GM23248 (cell line): ENCODE measurements at places on chromosomes 2 and 18. TPM values are rescaled to one million over a fixed set of nuclear protein-coding genes. Genes with fewer than 3 reads are reported as not detected.

- H3K27me3 ChIP-seq, result no peaks in the 10 kb centered on the region
- no peak overlapping the region for H3K27ac ChIP-seq
- no peaks in the 10 kb centered on the region for H3K36me3 ChIP-seq
- no peak overlapping the region for H3K4me3 ChIP-seq
- DNase-seq, result peak; percentile 29
- peaks cover 27% of the 10 kb centered on the region for H3K4me1 ChIP-seq
Observed at GRCh38 chr2:180324182-180324581, 317.1 kb upstream of the CWC22 start.

DNA sequence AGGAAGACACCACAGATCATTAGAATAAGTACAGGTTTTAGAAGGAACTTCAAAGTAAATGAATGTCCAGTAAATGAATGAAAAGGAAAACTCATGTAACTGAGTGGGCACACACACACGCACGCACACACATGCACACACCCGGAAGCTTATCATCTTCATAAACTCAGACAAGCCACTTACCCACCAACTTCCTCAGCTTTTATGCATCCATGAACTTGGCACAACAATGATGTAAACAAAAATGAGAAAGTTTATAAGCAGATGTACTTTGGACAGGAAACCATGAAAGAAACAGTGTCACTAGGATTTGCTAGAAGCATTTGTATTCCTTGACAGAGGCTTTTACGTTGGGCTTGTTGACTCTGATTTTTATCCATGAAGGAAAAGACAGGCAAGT, 23.2 kb downstream of the RNF152 start:
- H3K4me1 ChIP-seq, result peaks cover 8% of the 10 kb centered on the region
- no peak overlapping the region for H3K4me3 ChIP-seq
- no peak overlapping the region for H3K27ac ChIP-seq
- no peaks in the 10 kb centered on the region for H3K27me3 ChIP-seq
- DNase-seq, result no peak
- H3K36me3 ChIP-seq, result no peaks in the 10 kb centered on the region

DNA sequence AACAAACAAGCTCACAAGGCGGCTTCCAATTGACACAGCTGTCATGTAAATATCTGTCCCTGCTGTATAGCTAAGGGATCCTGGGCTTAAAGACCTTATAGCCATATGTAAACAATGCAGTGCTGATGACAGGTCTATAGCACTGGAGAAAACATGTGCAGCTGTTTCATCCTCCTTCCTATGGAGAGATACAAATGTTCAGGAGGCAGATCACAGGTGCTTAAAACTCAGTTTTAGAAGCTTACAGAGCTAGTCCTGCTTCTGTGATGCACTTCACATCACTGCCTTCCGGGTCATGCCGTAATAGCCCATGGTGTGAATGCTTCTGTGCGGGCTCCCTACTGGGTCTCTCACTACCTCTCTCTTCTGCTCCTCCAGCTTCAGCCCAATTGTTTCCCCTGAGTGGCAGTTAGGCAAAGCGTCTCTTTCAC, 262.4 kb upstream of the CHST9 start:
- no peaks in the 10 kb centered on the region for H3K27me3 ChIP-seq
- H3K4me1 ChIP-seq, result no peaks in the 10 kb centered on the region
- H3K27ac ChIP-seq, result no peak overlapping the region
- H3K4me3 ChIP-seq, result no peak overlapping the region
- DNase-seq, result no peak

- peaks cover 23% of the 10 kb centered on the region for H3K27me3 ChIP-seq
- H3K27ac ChIP-seq, result no peak overlapping the region
- H3K4me3 ChIP-seq, result no peak overlapping the region
- DNase-seq, result no peak
- no peaks in the 10 kb centered on the region for H3K36me3 ChIP-seq
- H3K4me1 ChIP-seq, result no peaks in the 10 kb centered on the region
Observed at GRCh38 chr2:70397186-70397585, 95.3 kb upstream of the FAM136A start.

GRCh38 chr2:112642966-112643365, 2.8 kb upstream of the SLC20A1 start:
- H3K27ac ChIP-seq, result peak overlapping the region; percentile 20
- peaks cover 13% of the 10 kb centered on the region for H3K36me3 ChIP-seq
- peaks cover 61% of the 10 kb centered on the region for H3K4me1 ChIP-seq
- H3K4me3 ChIP-seq, result no peak overlapping the region

GRCh38 chr18:75588412-75588811, 160.9 kb upstream of the SMIM21 start:
- no peaks in the 10 kb centered on the region for H3K36me3 ChIP-seq
- no peak overlapping the region for H3K27ac ChIP-seq
- no peak for DNase-seq
- H3K4me3 ChIP-seq, result no peak overlapping the region
- no peaks in the 10 kb centered on the region; the same call in 1 of the 2 replicates for H3K27me3 ChIP-seq

DNA sequence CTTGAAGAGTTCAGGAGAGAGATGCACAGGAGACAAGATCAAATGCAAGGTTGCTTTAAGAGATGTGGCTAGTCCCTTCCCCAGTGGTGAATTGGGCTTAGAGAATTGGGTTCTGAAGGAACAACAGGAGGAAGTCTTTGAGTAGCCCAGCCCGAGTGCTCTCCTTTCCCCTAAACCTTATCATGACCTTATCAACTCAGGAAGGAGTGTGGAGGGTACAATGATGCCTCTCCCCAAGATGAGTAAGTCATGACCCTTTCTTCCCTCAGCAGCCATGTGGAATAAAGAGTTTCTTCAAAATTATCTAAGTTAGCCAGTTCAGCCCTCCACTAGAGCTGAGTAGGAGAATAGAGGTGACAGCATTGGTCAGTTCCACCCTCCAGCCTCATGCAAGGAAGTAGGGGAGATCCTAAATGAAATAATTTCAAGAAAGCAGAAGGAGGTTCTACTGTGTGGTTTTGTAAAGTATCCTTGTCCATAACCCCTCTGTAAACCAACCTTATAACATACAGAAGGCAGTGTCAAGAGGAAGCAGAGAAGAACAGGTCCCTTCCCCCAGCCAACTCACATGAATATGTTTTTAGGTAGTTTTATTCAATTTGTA, 88.4 kb downstream of the ARHGAP15 start:
- H3K27me3 ChIP-seq, result peaks cover 10% of the 10 kb centered on the region
- H3K36me3 ChIP-seq, result no peaks in the 10 kb centered on the region
- no peaks in the 10 kb centered on the region for H3K4me1 ChIP-seq

- H3K27me3 ChIP-seq, result no peaks in the 10 kb centered on the region
- peaks cover 17% of the 10 kb centered on the region for H3K4me1 ChIP-seq
- H3K27ac ChIP-seq, result no peak overlapping the region
- no peak for DNase-seq
Observed at GRCh38 chr2:197381641-197382040, 53.2 kb downstream of the SF3B1 start.

DNA sequence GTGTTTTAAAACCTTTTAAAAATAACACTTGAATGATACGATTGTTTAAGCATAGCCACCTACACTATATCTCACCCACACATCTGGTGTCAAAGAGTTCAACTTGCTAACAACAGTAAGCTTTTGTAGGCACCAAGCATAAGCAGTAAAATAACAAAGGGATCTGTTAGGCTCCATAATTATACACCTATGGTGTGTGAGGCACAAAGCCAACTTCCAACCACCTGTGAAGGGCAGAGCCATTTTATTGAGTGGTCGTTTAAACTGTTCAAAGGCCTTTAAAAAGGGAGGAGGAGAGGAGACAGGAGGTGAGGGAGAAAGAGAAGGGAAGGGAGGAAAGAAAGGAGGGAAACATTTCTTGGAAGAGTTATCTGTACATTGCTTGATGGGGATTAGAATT, 27.9 kb downstream of the NEMP2 start:
- H3K27ac ChIP-seq, result no peak overlapping the region
- DNase-seq, result no peak
- no peak overlapping the region for H3K4me3 ChIP-seq
- peaks cover 4% of the 10 kb centered on the region; the same call in 1 of the 2 replicates for H3K4me1 ChIP-seq

DNA sequence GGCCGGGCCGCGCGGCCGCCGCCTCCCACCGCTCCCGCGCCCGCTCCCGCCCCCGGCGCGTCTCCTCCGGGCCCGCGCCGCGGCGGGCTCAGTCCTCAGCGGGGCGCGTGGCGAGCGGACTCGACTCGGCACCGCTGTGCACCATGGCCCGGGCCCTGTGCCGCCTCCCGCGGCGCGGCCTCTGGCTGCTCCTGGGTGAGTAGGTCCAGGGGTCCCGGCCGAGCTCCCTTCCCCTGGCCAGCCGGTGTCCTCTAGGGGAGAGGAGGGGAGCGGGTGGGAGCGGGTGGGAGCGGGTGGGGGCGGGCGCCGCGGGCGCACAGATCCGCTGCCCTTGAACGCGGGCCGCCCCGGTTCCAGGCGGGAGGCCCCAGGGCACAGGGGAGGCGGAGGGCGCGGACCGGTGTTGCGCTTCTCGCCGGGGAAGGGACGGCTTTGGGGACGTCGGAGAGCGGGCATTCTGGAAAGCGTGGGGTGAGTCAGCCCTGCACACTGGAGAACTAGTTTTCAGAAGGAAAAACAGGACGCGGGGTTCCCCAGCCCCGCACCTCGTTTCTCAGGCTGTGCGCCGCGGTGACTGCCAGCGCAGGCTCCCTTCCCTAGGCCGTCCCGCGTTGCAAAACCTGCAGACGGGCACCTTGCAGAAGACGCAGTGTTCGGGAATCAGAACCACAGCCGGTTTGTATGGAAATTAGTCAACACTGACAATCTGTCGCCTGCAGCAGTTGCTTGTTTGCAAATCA, at the start of gene RAMP1:
TSS of gene RAMP1 (plus strand) at position 91 of the 740 bp plus-strand sequence. CDS start at position 144, 53 bp downstream.
- H3K4me3 ChIP-seq, result peak within 1 kb of the TSS; percentile 48
- peak; percentile 66 for DNase-seq
- H3K4me1 ChIP-seq, result peaks cover 21% of the 10 kb centered on the region

DNA sequence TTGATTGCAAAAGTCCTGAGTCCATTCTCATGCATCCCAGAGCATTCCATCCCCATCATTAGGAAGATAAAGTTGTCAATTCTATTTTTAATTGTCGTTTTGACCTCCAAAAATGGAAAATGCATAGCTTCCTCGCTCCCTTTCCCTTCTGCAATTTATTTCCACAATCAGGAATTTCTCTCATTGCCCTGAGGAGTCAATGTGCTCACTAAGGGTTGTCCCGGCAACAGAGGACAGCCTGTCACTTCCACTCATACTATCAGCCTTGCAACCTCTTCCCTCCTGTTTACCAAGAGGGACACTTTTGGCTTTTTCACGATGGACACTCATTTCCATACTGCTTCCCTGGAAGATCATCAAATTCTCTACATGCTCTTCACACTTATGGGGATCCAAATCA, 164.8 kb downstream of the MYO5B start:
- H3K4me3 ChIP-seq, result no peak overlapping the region
- H3K4me1 ChIP-seq, result no peaks in the 10 kb centered on the region
- no peaks in the 10 kb centered on the region for H3K36me3 ChIP-seq
- H3K27me3 ChIP-seq, result no peaks in the 10 kb centered on the region

DNA sequence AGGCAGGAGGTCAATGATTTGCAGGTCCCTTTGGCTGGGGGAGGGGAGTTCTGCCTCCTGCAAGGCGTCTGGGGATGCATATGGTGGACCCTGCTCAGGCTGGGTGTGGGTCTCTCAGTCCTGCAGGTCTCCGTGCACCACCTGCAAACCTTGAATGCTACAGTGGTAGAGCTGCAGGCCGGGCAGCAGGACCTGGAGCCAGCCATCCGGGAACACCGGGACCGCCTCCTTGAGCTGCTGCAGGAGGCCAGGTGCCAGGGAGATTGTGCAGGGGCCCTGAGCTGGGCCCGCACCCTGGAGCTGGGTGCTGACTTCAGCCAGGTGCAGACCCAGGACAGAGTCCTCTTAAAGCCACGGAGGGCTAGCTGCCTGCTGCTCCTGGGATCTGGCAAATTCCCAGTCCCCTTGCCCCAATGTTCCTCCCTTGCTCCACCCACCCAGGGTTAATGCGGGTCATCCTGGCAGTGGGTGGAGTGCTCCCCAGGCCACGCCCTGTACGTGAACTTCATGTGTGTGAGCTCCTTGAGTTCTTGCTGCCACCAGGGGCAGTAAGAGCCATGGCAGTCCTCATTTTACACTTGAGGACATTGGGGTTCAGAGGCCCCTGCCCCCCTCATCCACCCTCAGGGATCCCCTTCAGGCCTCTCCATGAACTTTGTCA, 3.1 kb downstream of the PROM2 start:
- no peaks in the 10 kb centered on the region for H3K27me3 ChIP-seq
- DNase-seq, result peak; percentile 32
- H3K36me3 ChIP-seq, result no peaks in the 10 kb centered on the region
- H3K27ac ChIP-seq, result no peak overlapping the region

- DNase-seq, result peak; percentile 37
- no peaks in the 10 kb centered on the region for H3K27me3 ChIP-seq
- no peak overlapping the region for H3K27ac ChIP-seq
- H3K4me3 ChIP-seq, result no peak overlapping the region
Observed at GRCh38 chr2:149733936-149734685, 146.5 kb upstream of the MMADHC start.

DNA sequence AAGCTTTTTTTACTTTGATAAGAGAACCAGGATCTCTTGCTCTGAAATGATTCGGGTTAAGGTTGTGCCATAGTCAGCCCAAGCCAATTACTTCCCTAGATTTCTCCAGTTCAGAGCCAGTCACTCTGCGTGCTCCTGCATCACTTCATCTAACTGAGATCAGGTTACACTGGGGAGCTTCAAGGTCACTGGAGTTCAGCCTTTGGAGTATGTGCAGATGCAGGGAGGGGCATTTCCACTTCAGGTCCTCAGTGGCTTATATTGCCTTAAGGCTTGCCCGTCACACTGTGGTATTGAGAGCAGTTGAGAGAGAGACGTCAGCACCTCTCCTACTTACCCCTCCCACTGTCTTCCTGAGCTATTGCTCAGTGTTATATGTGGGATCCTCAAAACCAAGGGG, 317.8 kb downstream of the EPHA4 start:
- H3K36me3 ChIP-seq, result no peaks in the 10 kb centered on the region
- H3K27ac ChIP-seq, result no peak overlapping the region
- no peak overlapping the region for H3K4me3 ChIP-seq

GRCh38 chr2:33042265-33042664, 95.5 kb downstream of the LTBP1 start:
- DNase-seq, result no peak
- H3K4me3 ChIP-seq, result no peak overlapping the region
- H3K36me3 ChIP-seq, result no peaks in the 10 kb centered on the region

DNA sequence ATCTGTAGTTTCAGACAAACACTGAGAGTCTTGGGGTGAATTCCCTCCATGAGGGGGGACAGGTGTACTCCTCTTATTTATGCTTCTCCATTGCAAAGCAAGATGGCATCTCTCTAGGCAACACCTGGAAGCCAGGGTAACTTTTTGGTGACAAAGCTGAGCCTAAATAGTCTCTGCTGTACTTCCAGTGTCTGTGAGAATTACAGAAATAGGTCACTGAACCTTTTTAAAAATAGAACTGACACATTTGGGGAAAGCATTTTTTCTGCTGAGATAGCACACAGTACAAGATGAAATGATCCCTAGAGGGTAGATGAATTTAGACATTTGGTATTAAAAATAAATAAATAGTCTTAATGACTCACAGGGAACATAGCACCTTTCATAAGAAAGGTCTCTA, 71.7 kb upstream of the SP3 start:
- peak overlapping the region; percentile 74 for H3K4me3 ChIP-seq
- peaks cover 29% of the 10 kb centered on the region for H3K4me1 ChIP-seq
- DNase-seq, result peak; percentile 8
- H3K27ac ChIP-seq, result peak overlapping the region; percentile 95
- no peaks in the 10 kb centered on the region for H3K36me3 ChIP-seq

Gene SNORC
- 0.63 TPM in 1 of 2 replicates, not detected in the other for total RNA-seq

Gene MAP3K19
- not detected in 2 replicates for total RNA-seq

Gene SLC14A1
- 0.54 and 2.0 TPM in 2 replicates for total RNA-seq

Gene SP110
- total RNA-seq, result 11.6 and 24.3 TPM in 2 replicates

Gene APCDD1
- total RNA-seq, result not detected in 2 replicates

Gene GCG
- total RNA-seq, result not detected in 2 replicates

Gene TMEM247
- not detected in 2 replicates for total RNA-seq

Gene UGT1A6
- not detected in 2 replicates for total RNA-seq

Gene MTIF2
- total RNA-seq, result 22.3 and 23.3 TPM in 2 replicates

Gene ITPRIPL1
- total RNA-seq, result 0.25 and 0.32 TPM in 2 replicates

Gene MORN2
- total RNA-seq, result 17.3 and 38.5 TPM in 2 replicates
